ENCODE measurements at places on chromosomes 5 and 9. TPM values are rescaled to one million over a fixed set of nuclear protein-coding genes. Genes with fewer than 3 reads are reported as not detected.

GRCh38 chr9:122058051-122058450 lies 35.1 kb downstream of the TTLL11 start:
- DNase-seq = no peak

DNA sequence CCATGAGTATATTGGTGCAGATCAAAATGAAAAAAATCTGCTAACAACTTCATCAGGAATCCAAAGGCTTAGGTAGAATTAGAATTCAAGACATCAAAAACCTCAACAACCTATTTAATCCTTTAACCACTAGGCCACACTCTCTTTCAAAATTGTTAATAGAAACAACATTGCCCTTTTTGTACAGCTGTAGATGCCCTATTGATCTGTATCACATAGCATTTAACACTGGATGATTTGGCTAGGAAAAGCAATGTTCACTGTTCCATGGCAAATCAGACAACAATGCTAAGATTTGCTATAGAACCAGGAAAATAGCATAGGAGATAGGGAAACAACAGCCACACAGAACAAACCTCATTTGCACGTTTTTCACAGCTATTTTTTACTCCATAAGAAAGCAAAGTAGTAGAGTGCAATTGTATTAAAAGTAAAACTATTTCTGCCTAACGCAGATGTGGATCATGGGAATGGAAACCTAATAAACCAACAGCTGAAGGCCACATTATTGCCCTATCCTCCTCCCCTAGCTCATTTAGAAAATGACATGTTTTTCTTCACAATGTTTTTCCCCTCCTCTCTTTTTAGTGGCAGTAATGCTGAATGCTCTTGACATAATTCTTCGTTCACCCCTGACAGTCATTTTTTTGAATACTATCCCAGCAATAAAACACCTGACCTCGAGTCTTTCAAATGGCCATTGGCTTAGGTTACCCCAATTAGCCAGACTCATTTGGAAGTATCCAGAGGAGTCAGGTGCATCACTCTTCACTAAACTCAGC lies 373.0 kb upstream of the CCNH start:
- no peak for DNase-seq

DNA sequence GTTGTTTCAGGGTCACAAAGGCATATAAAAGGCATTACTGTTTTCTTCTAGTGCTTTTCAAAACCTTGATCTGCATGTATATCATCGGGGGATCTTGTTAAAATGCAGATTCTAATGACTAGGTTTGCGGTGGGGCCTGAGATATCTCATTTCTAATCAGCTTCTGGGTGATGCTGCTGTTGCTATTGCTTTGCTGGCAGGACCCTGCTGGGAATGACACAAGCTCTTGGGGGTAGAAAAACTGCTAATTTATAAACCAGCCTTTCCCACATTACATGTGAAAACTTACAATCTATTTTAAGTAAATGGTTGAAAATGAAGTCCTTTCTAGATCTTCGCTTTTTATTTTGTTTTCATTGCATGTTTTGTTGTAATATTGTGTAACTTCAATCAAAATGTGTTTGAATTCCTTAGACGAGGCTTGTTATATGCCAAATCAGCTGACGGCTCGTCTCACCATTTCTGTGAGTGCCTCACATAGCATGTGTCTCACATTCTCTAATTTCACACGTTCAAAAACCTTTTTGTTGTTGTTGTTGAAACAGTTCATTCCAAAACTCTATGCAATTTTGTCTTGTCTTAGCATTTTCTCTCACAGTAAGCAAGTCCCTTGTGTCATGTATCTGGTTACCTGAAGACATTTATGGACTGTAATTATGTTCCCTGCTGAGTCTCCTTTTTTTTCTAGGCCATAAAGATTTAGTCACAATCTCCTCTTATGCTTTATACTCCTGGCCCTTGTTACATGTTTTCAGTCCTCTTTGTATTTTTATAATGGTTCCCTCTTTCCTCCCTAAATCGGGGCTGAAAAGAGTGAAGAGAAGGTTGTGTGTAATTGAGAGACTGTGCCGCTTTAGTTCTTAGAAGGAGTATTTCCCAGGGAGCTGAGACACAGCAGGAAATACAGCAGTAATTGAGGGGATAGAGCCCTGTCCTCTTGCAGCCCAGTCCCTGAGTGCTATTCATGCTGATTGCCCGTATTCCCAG lies 521.0 kb upstream of the SEMA6A start:
- no peak for DNase-seq

The AQP7 gene
- total RNA-seq = not detected

The SPATA31C1 gene
- total RNA-seq = not detected

GRCh38 chr5:133953568-133954145 lies 14.8 kb downstream of the C5orf15 start:
- DNase-seq = no peak

The CDC25C gene
- 12.2 TPM for total RNA-seq

The EXOSC2 gene
- total RNA-seq = 82.1 TPM

- DNase-seq = no peak
Measured at GRCh38 chr5:111394586-111394985, 117.7 kb downstream of the STARD4 start.

- no peak for DNase-seq
Measured at GRCh38 chr5:124438026-124438902, 308.2 kb downstream of the ZNF608 start.

GRCh38 chr9:36187414-36187813 lies 3.3 kb upstream of the CLTA start:
- DNase-seq = no peak

The LMX1B gene
- total RNA-seq = not detected

DNA sequence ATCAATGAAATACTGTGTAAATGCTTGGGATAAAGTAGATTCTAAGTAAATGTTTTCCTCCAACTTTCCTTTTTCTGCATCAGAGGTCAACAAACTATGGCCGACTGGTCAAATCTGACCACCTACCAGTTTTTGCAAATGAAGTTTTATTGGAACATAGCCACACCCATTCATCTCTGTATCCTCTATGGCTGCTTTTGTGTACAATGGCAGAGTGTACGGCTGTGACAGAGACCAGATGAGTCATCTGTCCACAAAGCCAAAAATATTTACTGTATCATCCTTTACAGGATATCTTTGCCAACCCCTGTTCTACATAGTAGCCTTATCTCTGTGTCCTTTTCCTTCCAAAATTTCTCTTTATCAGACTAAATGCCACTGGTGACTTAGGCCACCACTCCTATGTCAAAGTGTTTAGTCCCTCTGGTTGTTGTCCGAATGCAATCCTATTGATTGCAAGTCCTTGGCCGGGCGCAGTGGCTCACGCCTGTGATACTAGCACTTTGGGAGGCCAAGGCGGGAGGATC lies 218.4 kb upstream of the KLF4 start:
- DNase-seq = no peak

DNA sequence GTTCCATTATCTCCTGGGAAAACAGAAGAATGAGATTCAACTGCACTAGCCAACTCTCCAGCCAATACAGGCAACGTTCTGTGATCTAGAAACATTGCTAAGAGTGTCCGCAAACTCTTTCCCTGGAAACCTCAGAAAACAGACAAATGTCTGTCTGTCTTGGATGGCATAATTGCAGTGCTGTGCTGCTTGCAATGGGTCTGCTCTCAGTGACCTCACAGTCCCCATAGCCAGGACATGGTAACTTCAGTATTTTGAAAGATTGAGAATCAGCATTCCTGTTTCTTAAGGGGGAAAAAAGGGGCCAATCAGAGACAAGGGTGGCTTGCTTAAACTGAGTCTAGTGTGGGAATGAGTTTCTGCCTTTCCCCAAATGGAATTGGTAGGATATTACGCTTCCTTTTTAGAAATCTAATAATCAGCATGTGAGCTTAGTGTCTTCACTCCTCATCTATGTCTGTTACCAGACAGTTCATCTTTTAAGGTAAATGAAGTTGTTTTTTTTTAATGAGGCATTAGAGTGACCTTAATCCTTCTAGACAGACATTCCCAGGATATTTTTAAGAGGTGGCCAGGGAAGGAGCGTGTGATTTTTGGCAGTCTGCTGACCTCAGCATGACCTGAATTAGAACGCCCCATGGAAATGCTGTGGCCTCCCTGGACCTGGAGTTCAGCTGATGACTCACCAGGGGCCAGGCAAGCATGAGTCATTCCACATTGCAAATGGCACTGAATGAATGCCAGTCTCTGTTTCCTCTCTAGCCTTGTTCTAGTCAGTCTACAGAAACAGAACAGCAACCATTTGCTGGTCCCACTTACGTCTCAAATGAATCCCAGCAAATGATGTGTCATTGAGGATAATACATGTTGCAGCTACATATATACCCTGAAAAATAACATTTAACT lies 210.2 kb upstream of the ACTBL2 start:
- peak; percentile 50 for DNase-seq

- DNase-seq = no peak
Measured at GRCh38 chr5:4684946-4685345, 455.2 kb upstream of the ADAMTS16 start.

DNA sequence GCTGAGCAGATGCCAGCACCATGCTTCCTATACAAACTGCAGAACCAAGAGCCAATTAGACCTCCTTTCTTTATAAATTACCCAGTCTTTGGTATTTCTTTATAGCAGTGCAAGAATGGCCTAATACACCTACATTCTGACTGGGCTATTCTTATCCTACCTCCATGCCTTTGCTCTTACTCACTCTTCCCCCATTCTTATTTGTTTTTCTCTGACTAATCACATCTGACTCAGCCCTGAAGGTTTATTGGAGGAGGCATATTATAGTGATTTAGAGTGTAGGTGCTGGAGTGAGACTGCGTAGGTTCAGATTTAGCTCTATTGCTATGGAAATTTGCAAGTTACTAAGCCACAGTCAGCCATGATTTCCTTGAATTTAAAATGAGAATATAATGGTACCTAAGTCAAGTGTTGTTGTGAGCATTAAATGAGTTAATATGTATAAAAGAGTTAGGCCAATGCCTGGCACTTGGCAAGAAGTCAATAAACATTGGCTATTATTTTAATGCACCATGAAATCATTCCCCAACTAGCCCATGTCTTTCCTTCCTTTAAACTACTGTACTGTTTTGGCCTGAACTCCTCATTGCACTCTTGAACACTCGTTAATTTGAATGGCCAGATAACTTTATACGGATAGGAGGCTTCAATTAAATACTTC lies 531.2 kb upstream of the ZNF608 start:
- no peak for DNase-seq

GRCh38 chr9:98504298-98505282 lies 204.1 kb downstream of the GABBR2 start:
- DNase-seq = no peak

GRCh38 chr5:932151-932627 lies 39.5 kb downstream of the TRIP13 start:
- no peak for DNase-seq

DNA sequence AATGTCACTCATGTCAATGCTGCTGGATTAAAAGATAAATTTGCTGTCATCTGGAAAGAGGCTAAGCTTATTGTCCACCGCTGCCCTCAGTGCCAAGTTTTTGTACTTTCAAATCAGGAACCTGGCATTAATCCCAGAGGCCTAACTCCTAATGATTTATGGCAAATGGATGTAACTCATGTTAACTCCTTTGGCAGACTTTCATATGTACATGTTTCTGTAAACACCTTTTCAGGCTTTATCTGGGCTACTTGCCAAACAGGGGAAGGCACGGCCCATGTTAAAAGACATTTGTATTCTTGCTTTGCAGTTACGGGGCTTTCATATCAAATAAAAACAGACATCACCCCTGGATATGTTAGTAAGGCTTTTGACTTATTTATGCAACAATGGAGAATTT lies 608.0 kb upstream of the ACO1 start:
- no peak for DNase-seq

The C9 gene
- not detected for total RNA-seq

DNA sequence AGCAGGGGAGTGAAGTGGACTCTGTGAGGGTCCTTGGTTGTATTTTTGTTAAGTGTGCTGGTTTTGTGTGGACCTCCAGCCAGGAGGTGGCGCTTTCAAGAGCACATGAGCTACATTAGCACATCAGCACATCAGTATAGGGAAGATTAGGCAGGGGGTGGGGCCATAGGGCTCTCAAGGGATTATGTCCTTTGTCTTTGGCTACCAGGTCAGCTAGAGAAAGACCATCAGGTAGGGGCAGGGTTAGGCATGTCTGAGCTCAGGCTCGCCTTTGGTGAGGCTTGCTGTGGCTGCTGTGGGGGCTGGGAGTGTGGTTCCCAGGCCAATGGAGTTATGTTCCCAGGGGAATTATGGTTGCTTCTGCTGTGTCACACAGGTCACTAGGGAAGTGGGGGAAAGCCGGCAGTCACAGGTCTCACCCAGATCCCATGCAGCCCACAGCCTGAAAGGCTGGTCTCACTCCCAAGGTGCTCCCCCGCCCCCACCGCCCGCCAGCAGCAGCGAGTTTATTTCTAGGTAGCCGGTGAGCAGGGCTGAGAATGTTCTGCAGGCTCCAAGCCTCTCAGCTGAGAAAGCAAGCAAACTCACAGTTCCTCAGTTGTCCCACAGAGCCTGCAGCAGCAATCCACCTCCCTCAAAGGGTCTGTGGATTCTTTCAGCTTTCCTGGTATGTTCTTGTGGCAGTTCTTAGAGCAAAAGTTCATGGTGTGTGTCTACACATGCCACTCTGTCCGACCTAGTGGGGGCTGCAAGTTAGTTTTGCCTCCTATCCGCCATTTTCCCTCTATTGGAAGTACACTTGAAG lies 13.7 kb downstream of the OR1J1 start:
- DNase-seq = peak; percentile 61

DNA sequence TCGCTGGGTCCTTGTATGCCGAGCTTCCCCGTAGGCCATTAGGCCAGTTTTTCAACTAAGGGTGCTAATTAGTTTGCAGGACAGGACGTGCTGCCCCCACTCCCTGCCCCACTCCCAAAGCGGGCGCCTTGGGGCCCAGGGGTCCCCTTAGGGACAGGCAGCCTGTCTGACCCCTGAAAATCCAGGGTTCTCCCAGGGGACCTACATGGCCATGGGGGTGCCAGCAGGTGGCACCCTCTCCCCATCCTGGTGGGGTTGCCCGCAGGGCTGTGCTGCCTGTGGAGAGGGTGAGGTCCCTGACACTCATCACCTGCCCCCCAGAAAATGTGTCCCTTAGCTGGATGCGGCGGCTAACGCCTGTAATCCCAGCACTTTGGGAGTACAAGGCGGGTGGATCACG lies 8.5 kb upstream of the CCDC187 start:
- peak; percentile 61 for DNase-seq

The GPR151 gene
- not detected for total RNA-seq

DNA sequence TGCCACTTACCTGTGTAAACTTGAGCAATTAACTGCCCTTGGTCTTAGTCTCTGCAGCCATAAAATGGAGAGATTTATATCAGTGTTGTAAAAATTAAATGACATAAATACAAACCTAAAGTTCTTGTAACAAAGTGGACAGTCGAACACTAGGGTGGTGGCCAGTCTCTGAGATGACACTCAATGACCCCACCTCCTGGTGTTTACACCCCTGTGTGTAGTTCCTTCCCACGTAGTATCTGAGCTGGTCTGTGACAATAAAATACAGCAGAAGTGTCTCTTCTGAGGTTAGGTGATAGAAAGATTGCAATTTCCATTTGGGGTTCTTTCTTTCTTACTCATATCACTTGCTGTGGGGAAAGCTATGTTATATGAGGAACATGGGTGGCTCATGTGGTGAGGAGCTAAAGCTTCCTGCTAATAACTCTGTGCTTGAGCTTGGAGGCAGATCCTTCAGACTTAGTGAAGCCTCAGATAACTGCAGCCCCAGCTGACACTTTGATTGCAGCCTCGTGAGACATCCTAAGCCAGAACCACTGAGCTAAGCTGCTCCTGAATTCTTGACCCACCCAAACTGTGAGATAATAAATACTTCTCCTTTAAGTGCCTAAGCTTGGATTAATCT lies 173.4 kb upstream of the CHD1 start:
- no peak for DNase-seq

GRCh38 chr9:84314306-84314705 lies 26.3 kb downstream of the SLC28A3 start:
- DNase-seq = no peak

- DNase-seq = no peak
Measured at GRCh38 chr5:172556262-172556661, 84.8 kb upstream of the NEURL1B start.

GRCh38 chr9:129170229-129170628 lies 7.8 kb downstream of the IER5L start:
- peak; percentile 34 for DNase-seq
